Uterus (tissue), 4 donors: ENCODE measurements at places on chromosomes 13 and 19.

- DNase-seq, result no peak
Measured at GRCh38 chr13:97658556-97658955, 224.6 kb downstream of the RAP2A start.

DNA sequence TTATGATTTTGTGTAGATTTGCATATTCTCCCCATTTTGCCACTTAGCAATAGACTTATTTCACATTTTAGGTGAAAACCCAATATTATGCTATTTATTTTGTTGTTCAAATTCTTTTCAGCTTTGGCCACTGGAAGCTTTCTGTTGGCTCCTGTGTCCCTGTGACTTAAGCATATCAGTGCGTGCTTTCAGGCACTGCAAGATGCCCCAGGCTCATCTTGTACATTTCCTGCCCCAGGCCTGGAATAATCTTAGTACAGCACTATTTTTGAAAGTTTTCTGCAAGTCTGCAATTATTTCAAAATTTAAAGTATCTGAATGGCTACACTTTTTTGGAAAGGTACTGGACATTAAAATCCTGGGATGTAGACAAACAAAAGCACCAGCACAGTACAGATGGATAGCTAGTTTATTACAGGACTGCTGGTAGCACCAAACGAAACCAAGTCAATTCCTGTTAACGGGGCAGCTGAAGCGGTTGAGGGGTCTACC is 3.5 kb upstream of the CCNP start:
- DNase-seq, result no peak

GRCh38 chr13:95608640-95609323 is 35.7 kb downstream of the DZIP1 start:
- no peak for DNase-seq

DNA sequence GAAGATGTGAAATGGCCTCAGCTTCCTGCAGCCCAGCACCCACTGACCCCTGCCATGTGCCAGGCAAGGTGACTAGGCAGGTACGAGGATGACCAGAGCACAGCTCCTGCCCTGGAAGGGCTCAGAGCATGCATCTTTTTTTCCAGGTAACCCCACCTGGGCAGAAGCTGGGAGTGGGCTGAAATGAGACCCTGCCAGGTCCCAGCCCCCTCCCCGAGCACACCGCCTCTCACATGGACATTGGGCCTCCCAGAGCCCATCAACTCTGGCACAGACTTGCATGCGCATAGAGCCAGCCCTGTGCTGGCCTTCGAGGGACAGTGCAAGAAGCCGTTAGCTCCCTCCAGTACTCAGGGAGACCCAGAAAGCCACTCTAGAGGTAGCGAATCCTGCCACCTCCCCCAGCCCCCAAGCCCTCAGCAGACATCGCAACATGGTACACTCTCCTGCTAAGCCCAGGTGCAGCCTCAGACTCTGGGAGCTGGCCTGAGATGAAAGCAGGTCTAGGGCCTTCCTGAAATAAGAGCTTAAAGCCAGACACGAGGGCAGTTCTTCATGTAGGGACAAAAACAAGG is 8.9 kb upstream of the VSTM2B start:
- no peak for DNase-seq

GRCh38 chr19:3692141-3693024 is 7.9 kb downstream of the PIP5K1C start:
- no peak for DNase-seq

DNA sequence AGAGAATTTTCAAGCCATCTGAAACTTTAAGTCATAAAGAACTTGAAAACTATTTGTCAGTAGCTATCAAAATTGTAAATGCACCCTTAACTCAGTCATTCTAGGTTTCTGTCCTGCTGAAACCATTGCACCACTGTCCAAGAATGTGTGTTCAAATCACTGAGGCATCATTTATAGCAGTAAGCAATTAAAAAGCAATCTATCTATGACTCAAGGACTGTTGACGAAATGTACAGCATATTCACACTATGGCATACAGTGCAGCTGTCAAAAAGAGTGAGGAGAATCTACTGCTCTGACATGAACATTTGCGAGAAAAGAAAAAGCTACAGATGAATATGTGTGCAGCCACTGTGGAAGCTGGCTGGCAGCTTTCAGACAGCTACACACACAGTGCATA is 71.2 kb downstream of the ING1 start:
- DNase-seq, result no peak

- DNase-seq, result no peak
Measured at GRCh38 chr13:105572401-105572800, 963.1 kb downstream of the EFNB2 start.

DNA sequence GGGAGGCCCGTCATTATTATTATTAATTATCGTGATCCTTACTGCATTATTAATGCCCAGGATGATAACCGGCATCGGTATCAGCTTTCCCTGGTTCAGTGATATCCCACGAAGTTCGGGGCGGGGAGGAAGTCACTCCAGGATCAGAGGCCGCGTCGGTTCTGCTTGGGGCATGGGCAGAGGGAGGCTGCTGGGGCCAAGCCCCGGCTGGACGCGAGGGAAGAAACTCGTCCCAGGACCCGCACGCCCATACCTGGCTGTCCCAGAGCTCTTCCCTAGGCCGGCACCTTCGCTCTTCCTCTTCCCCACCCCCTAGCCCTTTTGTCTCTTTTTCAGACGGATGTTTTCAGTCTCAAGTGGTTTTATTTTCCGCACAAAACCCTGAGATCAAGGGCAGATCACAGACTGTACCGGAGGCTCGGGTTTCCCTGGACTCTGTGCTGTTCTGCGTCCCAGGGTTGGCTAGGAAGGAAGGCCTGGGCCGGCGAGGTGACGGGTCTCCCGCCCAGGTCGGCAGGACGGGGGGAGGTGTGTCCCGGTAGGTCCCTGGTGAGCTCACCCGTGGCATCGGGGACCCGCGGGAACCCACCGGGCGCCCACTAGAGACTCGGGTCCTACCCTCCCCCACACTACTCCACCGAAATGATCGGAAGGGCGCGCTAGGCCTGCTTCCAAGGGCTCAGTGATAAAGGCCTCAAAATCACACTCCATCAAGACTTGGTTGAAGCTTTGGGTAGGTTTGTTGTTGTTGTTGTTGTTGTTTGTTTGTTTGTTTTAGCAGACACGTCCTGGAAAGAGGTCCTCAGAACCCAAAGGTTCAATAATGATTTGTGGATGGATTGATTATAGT is 7.9 kb downstream of the ZIC2 start:
- no peak for DNase-seq

DNA sequence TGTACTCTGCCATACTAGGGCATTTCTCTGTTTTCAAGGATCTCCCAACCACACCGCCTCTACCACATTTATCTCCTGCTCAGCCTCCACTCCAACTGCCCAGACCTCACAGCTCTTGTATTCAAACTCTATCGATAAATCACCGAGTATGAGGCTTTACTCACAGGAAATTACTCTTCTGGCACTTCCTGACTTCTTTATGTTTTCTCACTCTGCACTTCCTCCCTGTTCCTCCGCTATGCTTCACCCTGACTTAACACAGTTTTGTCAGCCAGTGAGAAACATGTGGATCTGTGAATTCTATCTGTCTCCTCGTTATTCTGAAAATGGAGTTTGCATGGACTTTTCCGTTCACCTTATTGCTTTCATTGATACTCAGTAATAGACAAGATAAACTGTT is 2.6 kb upstream of the CARD8 start:
- no peak for DNase-seq

GRCh38 chr19:29239213-29239776 is 26.3 kb upstream of the UQCRFS1 start:
- no peak for DNase-seq

- DNase-seq, result no peak
Measured at GRCh38 chr13:111233080-111233479, 87.4 kb upstream of the TEX29 start.

DNA sequence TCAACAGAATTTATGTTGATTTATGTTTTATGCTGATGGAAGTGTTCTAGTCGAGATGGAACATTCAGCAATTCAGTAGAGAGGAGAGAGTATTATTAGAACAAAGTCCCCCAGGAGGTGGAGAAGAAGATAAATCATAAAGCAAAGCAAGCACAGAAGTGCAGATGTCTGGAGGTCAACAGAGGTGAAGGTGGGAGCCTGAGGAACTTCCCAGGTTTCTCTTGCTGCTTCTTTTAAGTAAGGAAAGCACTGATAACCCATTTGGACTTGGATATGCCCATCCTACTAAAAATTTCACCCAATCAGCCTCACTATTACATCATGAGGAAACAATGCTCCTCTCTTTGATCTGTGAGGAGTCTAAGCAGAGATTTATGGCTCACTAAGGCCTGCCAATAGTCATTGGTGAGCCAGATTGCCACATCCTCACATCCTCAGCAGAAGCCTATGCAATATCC is 98.8 kb downstream of the EPSTI1 start:
- peak; percentile 47 for DNase-seq

- no peak for DNase-seq
Measured at GRCh38 chr19:56348289-56348877, 33.7 kb upstream of the ZSCAN5A start.

GRCh38 chr19:28521614-28522544 is 691.1 kb downstream of the UQCRFS1 start:
- DNase-seq, result no peak

- no peak for DNase-seq
Measured at GRCh38 chr13:51731759-51732158, 72.2 kb downstream of the DHRS12 start.

DNA sequence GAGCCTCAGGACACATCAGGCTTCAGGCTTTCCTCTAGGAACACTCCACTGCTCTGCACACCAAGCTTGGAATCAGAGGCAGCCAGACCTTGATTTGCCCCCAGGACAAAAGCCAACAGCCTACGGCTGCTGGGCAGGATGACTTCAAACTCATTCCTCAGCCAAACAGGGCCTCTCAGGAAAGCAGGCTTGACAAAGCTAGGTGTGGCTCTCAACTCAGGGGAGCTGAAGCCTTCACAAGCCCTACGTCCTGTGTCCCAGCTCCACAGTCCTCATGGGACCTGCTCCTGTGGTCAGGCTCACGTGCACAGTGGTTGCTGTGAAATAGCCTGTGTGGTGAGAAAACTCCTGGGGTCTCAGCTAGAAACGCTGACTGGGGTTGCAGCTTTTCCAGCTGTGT is 398.9 kb upstream of the ZNF507 start:
- DNase-seq, result no peak

DNA sequence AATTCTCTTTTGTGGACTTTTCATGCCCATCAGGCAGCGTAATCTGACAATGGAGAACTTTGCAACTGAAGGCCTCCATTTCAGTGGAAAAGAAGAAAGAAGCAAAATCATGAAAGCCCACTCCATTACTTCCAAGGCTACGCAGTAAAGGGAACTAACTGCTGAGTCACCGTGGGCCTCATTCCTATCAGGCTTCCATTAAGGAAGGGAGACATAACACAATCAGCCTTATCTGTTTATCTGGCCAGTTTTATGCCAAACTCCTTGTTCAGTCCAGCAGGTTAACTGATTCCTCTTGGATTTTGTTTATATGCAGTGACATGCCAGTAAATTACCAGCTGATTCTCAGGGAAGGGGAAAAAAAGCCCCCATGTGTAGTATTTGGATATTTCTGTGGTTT is 56.8 kb upstream of the KATNAL1 start:
- DNase-seq, result no peak

- no peak for DNase-seq
Measured at GRCh38 chr13:88464851-88465250, 793.7 kb downstream of the SLITRK5 start.

GRCh38 chr13:43227721-43228120 is 204.3 kb downstream of the DNAJC15 start:
- no peak for DNase-seq
